ENCODE measurements at places on chromosomes 6 and 20.

GRCh38 chr6:34027445-34027936 lies 118.4 kb downstream of the GRM4 start:
- DNase-seq: peak; percentile 77

GRCh38 chr6:28920281-28920680 lies 3.5 kb downstream of the TRIM27 start:
- DNase-seq: no peak

- DNase-seq: no peak
Measured at GRCh38 chr6:39188571-39188970, 40.7 kb downstream of the KCNK5 start.

GRCh38 chr6:32815996-32816395 lies 806 bp downstream of the HLA-DOB start:
- no peak for DNase-seq

- DNase-seq: no peak
Measured at GRCh38 chr6:69827276-69827893, 30.6 kb upstream of the LMBRD1 start.

- no peak for DNase-seq
Measured at GRCh38 chr6:37538107-37538506, 38.4 kb upstream of the CCDC167 start.

GRCh38 chr6:170233286-170234205 lies 57.3 kb downstream of the DLL1 start:
- no peak for DNase-seq

DNA sequence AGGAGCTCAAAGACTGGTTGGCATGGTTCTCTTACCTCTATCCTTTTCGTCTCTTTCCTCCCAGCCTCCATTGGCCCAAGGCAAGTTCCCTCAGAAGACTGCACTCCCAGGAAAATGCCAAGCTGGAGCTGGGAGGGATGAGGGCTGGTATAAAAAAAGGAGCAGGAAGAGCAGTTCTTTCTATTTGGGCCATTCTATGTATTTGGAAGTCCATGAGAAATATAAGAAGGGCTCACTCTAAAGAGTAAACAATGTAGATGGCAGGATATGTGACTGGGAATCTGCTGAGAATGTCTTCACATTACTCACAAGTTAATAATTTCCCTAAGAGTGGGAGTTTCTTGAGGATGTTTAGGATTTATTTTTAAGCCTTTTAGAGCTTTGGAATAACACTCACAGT lies 36.6 kb upstream of the ADTRP start:
- DNase-seq: no peak

DNA sequence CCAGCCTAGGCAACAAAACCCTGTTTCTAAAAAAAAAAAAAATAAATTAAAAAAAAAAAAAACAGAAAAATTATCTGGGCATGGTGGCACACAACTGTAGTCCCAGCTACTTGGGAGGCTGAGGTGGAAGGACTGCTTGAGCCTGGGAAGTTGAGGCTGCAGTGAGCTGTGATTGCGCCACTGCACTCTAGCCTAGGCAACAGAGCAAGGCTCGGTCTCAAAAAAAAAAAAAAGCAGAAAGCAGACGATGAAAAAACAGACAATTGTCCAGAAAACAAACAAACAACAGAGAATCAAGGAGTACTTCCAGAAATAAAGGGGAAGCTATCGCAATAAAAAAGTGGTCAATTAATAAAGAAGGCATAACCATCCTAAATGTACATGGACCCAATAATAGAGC lies 229.4 kb downstream of the GMDS start:
- DNase-seq: no peak

All from naive thymus-derived CD8-positive, alpha-beta T cell (primary cell).